ENCODE measurements at places on chromosomes 6 and 20.

DNA sequence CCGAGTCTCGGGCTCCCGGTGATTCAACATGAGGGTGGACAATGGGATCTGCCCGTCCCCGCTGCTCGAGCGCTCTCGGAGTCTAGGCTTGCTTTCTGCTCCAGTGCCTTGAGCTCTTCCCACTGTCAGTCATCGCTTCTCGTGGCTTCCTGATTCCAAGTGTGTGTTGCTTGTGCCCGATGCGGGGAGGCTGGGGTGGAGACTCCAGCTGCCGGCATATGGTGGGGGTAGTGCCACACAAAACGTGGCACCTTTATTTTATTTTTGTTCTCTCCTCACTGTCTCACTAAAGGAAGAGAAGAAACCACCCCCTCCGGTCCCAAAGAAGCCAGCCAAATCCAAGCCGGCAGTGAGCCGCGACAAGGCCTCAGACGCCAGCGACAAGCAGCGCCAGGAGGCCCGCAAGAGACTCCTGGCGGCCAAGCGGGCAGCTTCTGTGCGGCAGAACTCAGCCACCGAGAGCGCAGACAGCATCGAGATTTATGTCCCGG lies 14.8 kb upstream of the MYL9 start:
- DNase-seq, result no peak

GRCh38 chr20:3909952-3910366 lies 20.8 kb downstream of the PANK2 start:
- DNase-seq, result no peak

GRCh38 chr20:42082611-42083010 lies 464.4 kb upstream of the CHD6 start:
- no peak for DNase-seq

DNA sequence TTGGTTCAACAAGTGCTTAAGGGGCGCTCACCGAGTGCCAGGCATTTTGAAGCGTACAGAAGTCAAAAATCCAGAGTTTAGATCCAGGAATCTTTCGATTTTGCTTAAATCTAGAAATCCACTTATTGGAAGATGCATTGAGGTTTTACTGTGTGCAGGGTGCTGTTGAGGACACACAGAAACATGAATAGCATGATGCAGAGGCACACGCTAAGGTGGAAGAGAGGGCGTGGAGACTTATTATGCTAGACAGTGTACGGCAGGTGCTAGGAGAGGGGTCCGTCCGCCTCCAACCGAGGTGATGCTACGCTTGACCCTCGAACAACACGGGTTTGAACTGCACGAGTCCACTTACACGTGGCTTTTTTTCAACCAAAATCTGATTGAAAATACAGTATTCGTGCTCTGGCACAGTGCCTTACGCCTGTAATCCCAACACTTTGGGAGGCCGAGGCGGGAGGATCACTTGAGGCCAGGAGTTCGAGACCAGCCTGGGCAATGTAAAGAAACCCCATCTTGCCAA lies 1.0 kb upstream of the KIF13A start:
- DNase-seq, result no peak

- DNase-seq, result no peak
Observed at GRCh38 chr6:36719126-36719525, 21.5 kb downstream of the RAB44 start.

- DNase-seq, result no peak
Observed at GRCh38 chr6:141878686-141879085, 254.0 kb upstream of the GJE1 start.

DNA sequence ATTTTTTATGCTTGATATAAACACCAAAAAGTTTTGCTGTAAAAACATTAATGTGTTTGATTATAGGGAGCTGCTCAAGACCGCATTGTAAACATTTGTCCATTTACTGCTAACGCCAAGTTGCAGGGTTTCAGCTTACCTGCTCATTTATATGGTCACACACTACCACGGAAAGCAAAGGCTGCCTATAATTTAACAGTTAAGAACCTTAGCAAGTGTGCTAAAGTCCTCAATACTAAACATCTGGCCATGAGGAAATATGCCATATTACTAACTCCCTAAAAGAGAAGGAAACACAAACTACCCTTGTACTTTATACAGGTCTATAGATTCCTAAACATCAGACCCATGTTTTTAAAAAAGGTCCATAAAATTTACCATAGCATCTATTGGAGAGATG lies 129.5 kb downstream of the ASCC3 start:
- no peak for DNase-seq

DNA sequence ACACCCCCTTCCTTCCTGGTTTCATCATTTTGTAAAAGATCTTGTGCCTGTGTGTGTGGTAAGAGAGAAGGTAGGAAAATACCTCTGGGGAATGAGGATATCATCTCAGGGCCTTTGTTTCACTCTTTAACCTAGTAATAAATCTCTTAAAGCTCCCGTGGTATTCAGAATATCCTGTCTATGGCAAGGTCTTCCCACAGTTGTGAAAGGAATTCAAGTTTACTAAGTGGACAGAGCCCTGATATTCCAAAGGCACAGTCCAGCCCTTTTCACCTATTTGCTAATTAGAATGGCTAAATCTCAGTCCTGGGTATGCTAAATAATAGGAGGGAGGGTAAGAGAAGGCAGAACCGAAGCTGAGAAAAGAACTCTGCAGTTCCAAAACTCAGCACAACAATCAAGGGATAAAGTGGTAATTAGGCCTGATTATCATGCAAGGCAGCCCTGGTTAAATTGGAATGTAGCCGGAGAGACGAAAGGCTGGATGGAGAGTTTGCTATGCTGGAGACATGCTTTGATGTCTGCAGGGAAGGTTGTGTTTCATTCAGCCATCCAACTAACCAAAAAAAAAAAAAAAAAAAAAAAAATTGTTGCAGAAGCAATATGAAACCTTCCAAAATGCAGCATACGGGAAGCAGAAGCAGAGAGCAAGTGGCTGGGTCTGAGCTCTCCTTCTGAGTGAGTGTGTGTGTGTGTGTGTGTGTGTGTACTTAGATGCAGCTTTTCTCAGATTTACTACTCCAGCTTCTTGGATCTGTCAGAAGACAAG lies 28.5 kb upstream of the PIM1 start:
- DNase-seq, result peak; percentile 75

DNA sequence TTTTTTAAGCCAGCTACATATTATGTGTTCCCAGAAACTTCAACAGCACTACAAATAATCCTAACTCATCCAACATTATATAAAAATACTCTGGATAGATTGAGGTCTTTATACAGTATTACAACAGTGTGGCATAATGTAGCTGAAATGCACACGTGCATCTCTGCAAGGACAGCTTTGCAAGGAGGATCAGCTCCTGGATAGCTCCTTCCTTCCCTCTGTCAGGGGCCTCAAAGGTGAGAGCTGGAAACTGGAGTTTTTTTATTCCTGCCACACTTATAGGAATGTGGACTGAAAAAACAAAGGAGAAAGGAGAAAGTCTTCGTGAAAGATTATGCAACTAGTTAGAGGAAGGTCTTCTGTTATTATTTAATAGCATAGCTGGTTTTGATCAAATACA lies 53.1 kb downstream of the PLG start:
- no peak for DNase-seq

DNA sequence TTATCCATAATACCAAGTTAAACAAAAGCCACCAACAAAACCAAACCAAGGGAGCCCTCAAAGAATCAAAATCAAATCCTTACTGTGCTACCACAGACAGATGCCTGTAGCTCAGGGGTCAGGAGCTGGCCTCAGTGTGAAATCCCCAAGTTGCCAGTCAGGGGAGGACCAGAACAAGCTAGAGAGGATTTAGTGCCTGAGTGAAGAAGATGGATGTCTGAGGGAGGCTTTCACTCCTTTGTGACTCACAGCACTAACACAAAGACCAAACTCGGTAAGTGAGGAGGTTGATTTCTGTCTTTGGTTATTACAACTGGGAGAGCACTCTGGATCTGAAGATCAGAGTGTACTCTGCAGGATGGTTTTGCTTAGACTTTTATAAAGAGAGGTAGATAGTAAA lies 189.9 kb upstream of the ZNF184 start:
- no peak for DNase-seq

GRCh38 chr20:4083098-4083865 lies 67.9 kb upstream of the RNF24 start:
- no peak for DNase-seq

DNA sequence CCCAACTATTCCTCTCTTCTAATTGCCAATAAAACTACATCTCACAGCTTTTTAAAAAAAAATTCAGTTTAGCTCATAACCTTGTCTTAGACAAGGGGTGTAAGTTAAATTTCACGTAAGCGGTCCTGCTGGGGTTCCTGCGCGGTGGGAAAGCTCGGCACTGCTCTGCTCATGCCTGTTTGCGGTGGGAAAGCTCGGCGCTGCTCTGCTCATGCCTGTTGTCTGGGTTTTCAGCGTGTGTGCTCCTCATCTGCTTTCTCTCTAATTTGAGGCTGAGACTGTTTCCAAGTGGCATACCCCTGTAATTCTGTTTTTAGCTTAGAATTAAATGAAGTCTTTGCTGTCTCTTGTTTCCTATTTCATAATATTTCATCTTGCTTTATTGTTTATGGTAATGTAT lies 18.6 kb downstream of the ARID1B start:
- DNase-seq, result no peak

- DNase-seq, result no peak
Observed at GRCh38 chr20:370151-370600, 10.4 kb upstream of the TRIB3 start.

DNA sequence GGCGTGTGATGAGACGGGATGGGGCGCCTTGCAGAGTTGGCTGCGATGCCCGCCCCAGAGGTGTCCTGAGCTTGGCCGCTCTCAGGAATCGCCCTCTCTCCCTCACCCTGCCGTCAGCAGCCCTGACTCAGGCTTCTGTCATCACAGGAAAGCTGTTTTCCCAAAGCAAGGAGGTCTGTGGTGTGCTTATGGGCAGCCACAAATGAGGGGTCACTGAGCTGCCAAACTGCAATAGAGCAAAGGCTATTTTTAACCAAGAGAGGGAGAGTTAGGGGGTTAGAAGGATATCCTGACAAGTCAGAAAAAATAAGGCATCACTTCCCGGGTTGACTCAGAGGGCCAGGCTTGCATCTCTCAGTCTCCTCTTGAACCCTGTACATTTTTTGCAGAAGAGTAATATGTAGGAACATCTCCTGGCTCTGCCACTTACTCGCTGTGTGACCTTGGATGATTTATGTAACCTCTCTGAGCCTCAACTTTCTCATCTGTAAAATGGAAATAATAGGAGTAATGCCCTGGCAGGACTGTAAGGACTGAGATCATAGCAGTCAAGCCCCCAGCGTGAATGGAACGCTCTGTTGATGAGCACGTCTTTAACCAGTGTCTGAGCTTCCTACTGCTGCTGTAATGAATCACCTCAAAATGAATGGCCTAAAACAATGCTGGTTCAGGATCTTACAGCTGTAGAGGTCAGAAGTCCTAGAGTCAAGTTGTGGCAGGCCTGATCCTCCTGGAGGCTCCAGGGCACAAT lies 181.9 kb downstream of the NFATC2 start:
- DNase-seq, result peak; percentile 37

- DNase-seq, result no peak
Observed at GRCh38 chr20:24619212-24619611, 149.8 kb downstream of the SYNDIG1 start.

GRCh38 chr6:158920311-158920905 lies 79.6 kb downstream of the RSPH3 start:
- DNase-seq, result no peak

DNA sequence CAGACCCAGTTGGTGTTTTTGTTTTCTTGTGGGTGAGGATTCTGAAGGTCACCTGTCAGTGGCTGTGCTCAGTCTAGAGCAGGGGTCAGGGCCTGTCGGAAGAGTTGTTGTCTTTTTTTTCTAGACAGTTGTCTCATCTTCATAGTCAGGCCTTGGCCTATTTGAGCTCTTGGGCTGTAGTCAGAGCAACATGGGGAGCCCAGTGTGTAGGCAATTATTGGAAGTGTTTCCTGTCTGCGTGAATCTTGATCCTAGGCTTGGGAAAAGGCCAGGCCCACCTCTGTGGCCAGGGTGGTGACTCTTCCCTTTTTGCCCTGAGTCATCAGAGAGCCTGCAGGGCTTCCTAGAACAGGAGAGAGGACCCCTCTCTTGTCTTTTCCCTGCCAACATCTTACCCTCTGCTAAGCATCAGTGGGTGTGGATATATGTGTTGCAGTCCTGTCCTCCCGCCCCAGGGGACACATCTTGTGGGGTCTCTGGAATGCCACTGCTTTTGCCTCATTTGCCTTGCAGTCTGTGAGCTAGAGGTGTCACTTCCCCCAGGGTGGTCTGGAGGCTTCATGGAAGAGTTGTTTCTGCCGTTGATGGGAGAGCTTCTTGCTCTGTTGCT lies 11.4 kb downstream of the TJAP1 start:
- no peak for DNase-seq

DNA sequence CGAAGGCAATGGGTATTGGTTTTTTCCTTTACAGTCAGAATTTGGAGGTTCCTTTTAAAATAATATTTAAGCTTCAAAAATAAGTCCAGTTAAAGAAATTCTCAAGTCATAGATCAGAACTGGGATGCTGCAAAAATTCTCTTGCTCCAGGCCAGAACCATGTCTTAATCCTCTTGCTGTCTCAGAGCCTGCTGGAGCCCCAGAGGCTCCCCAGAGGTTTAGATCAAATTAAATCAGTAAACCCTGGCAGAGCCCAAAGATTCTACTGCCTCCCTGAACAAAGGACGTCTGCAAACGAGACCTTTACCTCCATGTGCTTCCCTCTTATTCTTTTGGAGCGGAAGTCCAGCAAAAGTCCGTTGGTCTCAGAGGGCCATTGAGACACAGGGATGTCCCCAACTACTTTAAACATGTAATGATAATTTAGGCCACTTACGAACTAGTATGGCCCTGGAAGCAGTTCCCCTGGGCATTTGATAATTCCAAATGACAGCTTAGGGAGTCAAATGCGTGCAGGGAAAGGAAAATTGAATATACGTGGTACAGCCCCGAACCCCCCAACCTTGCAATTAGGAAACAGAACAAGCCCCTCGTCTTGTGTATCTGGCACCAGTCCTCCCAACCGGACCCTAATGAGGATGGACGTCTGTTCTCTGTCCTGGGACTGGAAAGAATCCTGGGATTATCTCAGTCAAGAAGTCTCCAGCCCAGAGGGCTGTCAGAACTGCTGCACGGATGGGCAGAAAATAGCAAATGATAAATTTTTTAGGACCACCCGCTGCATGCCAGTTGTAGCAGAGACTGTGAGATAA lies 31.5 kb downstream of the SULF2 start:
- no peak for DNase-seq

DNA sequence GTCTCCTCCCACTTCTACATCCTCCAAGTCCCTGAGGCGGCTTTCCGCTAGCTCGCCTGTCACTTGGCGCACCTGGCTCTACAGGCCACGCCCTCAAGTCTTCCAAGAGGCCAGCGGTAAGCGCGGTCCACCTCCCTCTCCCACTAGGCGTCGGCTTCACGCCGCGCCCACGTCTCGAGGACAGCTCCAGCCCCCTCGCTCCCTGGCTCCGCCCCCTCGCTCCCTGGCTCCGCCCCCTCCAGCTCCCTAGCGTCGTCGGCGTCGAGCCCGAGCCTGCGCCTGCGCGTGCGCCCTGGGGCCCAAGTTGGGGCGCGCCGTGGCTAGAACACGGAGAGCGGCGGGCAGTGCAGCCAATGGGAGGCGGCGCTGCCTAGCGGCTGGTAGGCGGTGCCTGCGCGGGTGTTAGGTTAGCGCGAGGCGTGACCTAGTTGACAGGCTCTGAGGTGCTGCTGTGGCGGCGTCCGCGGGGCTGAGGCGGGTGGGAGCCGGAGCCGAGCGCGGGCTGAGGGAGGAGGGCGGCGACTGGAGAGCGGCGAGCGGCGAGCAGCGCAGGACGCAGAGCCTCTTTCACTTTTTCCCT lies at the start of gene MACROD2:
MACROD2 (plus strand) TSS at position 431 of the 580 bp plus-strand sequence.
- DNase-seq, result peak; percentile 82

- no peak for DNase-seq
Observed at GRCh38 chr6:121460170-121460569, 24.7 kb downstream of the GJA1 start.

Data from fibroblast of the conjunctiva (primary cell).